ENCODE measurements at places on chromosomes 12 and 14.

DNA sequence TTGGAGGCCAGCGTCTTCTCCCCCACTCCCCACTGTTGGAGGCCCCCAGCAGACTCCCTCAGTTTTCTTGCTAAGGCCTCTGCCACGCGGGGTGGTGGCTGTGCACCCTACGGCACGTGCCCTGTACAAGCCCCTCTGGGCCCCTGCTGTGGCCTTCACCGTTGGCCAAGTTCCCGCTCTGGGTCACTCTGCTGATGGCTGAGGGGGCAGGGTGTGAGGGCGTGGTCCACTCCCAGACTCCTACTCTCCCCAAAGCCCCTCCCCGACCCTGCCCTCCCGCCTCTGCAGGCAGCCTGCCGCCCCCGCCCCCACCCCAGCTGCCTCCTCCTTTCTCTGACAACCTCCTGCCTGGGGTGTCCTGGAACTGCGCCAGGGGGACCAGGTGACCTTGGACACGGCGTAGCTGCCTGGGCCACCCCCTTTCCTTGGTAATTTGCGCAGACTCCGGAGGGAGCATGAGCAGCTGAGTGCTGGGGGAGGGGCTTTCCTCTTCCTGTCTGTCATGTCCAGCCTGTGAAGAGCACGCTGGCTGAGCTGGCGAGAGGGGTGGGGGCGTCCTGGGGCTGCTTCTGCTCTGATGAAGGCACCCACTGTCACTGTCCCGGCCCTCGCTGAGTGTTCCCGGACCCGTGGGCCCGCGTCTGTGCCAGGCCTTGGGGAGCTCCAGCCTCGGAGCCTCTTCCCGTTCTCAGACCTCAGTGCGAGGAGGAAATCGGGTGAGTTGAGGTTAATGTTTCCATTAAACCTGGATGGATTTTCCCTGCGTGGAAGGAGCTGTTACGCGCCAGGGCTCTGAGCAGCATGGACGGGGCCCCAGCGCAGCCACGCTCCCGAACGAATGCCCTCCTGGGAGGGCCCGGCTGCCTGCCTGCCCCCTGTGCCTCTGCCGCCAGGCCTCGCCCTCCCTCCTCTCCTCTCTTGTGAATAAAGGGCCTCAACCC, 85.0 kb downstream of the KIF26A start:
- no peak for DNase-seq

DNA sequence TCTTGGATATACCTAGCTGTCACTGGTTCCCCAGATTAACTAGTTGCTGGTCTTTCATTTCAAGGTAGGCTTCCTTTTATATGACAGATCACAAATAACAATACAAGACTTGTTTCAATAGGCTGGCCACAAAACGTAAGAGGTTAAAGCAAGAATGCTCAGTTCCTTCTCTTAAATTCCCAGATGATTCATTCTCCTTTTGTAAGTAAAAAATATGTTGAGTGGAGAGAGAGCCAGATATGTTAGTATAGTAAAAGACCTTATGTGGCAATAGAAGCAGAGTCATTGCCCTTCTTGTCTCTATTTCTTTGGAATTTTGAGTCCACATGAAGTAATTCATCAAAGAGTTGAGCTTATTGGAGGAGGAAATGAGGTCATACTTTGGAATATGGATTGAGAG, 939.0 kb upstream of the ATXN7L3B start:
- DNase-seq, result no peak

- DNase-seq, result no peak
Measured at GRCh38 chr12:5507944-5508343, 76.0 kb downstream of the NTF3 start.

DNA sequence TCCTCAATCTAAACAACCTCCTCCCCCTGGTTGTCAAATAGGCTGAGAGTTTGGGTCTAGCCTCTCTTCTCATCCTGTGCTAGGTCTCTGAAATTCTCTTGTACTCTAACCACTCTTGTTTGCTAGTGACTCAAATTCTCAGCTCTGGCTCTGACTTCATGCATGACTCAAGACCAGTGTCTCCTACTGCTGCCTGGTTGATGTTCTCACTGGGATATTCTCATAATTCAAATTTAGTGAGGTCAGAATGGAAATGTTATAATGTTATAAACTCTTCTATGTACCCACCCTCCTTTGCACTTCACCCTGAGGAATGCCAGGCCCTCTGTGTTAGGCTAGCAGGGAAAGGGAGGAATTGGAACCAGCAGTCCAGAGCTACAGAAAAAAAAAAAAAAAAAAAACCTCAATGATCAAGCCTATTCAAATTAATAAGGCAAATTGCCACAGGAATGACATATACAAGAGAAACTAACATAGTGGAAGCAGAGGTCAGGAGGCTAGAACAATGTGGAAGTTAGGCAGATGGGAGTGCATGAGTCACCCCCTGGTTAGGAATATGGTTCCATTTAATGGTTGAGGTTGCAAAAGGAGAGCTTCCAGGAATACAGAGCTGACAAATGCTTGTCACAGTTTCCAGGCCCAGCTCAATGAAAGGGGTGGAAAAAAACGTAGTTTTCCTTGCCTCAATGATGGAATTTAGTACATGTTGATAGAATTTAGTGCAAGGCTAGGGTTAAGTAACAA, 459.5 kb downstream of the RMST start:
- no peak for DNase-seq

GRCh38 chr12:102682366-102683289, 202.3 kb upstream of the IGF1 start:
- no peak for DNase-seq

GRCh38 chr12:76866726-76867125, 12.1 kb downstream of the CSRP2 start:
- DNase-seq, result no peak

DNA sequence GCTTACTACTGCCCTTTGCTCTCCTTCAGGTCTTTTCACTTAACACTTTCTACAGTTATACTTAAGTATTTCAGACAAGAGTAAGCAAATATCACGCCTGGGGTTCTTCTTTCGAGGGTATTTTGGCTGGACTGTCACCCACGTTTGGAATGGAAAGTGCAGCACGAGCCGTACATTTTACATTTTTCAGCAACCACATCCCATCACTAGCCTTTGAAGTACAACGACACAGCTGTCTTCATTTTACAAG, 349 bp upstream of the FAM177A1 start:
- no peak for DNase-seq

GRCh38 chr12:122354958-122355641, 67.4 kb downstream of the CLIP1 start:
- no peak for DNase-seq

GRCh38 chr12:124567673-124568373, 411 bp upstream of the NCOR2 start:
- no peak for DNase-seq

DNA sequence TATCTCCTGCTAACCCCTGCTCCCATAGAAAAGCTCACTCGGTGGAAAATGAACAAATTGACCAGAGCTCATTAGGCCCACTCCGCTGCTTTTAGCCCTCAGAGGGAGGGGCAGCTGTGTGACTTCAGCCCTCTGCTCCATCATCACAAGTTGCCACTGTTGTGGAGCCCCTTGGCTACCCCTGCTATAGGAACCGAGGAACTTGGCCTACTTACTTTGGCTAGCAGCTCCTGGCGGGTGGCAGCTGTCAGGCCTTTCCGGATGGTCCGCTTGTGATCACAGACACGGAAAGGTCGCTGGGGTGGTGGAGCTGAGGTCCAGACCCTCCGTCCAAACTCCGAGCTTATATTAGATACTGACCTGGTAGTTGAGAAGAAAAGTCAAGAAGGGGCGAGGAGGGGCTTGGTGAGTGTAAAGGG, 612 bp downstream of the CIDEB start:
- DNase-seq, result no peak

DNA sequence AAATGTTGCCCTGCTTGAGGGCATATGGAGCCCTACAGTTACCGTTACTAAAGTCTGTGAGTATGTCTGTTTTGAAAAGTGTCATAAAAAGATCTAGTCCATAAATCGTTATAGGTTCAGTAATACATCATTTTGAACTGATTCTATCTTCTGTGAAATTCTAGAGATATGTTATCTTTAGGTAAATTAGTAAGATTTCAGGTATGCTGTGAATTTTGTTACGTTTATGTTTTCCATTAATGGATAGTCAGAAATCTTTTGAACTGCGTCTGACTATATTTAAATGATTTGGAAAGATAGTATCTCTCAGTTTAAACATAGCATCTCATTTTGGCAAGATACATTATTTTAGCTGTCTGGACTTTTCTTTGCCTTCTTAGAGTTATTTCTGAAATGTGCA, 8.3 kb downstream of the ALG10 start:
- no peak for DNase-seq

- no peak for DNase-seq
Measured at GRCh38 chr12:53645165-53645564, 19.0 kb upstream of the ATF7 start.
